Hematopoietic multipotent progenitor cell (in vitro differentiated cells): ENCODE measurements at places on chromosomes 5 and 9. TPM values are rescaled to one million over a fixed set of nuclear protein-coding genes. Genes with fewer than 3 reads are reported as not detected.

DNA sequence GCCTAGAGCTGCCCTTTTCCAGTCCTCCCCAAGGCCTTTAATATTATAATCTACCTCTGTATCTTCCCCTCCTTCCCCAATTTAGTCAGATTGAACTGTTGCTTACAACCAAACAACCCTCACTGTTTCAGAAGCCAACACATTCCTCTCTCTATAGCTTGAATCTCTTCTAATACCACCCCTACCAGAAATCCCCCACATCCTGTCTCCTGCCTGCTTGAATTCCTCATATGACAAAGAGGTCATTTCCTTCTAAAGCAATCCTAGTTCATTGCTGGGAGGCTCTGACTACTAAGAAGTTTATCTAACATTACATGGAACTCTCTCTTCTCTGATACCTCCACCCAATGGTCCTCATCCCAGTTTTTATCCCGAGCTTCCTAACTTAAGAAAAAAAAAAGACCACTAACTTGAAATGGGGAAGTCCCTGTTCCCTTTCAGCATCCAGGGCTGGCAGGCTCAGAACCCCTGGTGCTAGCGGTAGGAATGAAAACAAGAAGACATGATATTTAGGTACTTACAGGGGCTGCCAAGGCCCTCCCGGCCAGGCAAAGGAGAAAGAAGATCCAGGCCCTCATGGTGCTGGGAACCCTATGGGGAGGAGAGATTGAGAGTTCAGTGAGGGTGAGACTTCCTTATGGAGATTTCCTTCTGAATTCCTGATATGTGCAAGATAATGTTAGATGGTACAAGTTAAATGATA is 11.0 kb downstream of the SPARC start:
- DNase-seq, result no peak

- DNase-seq, result no peak
These were observed 100.3 kb downstream of the ENTREP1 start for GRCh38 chr9:69425136-69425801.

GRCh38 chr5:173542964-173543363 is 73.5 kb downstream of the BOD1 start:
- DNase-seq, result no peak

DNA sequence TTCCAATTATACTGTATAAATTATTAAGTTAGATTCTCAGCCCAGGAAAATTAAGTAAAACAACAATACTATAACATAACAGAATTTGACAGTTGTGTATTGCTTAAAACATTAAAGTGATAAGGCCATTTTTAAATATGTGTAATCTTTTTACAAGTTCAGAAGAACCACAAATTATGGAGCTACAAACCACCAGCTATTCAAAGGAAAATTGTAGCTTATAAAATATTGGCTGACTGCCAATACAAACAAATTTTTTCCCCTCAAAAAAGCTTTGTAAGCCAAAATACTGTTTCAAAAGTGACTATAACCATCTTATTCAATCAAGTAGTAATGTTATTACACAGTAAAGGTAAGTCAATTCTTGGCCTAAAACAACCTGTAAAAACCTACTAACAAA is 21.9 kb downstream of the STRBP start:
- no peak for DNase-seq

DNA sequence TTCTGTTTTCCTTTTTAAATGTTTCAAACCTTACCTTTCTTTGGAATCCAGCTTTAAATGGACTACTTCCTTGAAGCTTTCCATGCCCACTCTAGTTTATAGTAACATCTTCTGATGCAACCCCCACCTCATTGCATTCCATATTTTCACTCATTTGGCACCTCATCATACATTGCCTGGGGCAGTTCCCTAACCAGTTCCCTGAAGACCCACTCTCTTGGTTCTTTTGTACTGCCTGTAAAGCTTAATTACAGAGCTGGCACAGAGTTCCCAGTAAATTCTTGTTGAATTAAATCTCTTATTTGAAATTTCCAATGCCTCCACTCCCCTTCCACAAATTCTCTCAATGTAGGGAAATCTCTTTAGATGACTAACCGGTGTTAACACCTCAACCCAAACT is 257.2 kb downstream of the ARRDC3 start:
- no peak for DNase-seq

DNA sequence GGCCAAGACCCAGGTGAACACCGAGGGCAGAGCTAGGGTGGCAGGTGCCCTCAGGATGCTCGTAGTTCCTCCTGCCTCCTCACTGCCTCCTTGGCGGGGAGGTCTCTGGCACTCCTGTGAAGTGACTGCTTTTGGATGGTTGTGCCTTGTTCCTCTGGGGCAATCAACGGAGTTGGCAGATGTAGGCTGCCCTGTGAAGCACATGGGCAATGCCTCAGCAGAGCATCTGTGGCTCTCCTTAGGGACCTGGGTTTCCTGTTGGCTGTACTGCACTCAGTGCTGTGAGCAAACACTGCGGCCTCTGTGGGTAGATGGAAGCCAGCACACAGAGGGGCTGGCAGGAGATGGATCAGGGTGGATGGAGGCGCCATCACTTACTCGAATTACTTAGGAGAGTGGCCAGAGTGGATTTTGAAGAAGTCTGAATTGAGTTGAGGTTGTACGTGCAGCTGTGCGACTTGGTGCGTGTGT is 71.4 kb upstream of the COL5A1 start:
- DNase-seq, result peak; percentile 18

- DNase-seq, result no peak
These were observed 108.5 kb downstream of the DOCK2 start for GRCh38 chr5:169745441-169746146.

C9orf50 gene
- not detected for total RNA-seq

- DNase-seq, result no peak
These were observed 293.4 kb upstream of the IRX1 start for GRCh38 chr5:3302228-3302627.

- no peak for DNase-seq
These were observed 122.5 kb downstream of the RFK start for GRCh38 chr9:76271755-76272154.

GRCh38 chr5:34545164-34545563 is 111.0 kb upstream of the RAI14 start:
- DNase-seq, result no peak

TIGD6 gene
- total RNA-seq, result 3.2 TPM

CTXN3 gene
- total RNA-seq, result not detected

GRCh38 chr9:90726215-90726614 is 75.4 kb upstream of the SYK start:
- DNase-seq, result no peak

C9 gene
- total RNA-seq, result not detected

DNA sequence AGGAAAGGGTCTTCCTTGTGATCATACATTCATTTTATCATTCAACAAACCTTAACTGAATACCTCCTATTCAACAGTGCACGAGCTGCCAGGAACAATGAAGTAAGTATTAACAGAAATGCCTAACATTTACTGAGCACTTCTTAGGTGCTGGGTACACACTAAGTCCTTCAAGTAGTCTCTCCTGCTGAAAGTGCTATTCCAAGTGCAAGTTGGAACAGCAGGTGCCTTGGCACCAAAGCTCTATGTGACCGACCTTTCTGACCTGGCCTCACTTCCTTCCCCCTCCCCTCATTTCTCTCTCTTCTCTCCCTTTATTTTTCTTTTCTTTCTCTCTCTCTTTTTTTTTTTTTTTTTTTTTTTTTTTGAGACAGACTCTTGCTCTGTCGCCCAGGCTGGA is 94.5 kb downstream of the GRIA1 start:
- no peak for DNase-seq

RALGPS1 gene
- total RNA-seq, result 1.6 TPM

DNA sequence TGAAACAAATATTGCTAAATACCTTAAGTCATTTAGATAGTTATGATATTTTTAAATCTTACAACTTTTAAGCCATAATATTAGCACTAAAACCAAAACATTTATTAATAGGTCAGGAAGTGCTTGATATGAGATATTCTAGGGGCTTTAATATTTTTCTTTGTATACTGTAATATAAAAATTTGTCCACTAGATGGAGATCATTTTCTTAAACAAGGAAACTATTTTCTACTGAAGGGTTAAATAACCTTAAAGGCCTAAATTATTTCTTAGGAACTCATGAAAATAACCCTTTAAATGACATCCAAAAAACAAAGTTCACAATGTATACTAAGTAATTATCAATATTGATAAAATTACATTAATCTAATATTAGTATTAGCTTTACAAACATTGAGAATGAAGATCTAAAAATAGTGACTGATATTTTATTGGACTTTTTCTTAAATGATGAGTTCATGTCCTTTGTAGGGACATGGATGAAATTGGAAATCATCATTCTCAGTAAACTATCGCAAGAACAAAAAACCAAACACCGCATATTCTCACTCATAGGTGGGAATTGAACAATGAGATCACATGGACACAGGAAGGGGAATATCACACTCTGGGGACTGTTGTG is 635.7 kb downstream of the RAB3C start:
- peak; percentile 56 for DNase-seq

PIP5KL1 gene
- 0.27 TPM for total RNA-seq

- DNase-seq, result no peak
These were observed 6.0 kb downstream of the UBQLN1 start for GRCh38 chr9:83701769-83702168.

DNA sequence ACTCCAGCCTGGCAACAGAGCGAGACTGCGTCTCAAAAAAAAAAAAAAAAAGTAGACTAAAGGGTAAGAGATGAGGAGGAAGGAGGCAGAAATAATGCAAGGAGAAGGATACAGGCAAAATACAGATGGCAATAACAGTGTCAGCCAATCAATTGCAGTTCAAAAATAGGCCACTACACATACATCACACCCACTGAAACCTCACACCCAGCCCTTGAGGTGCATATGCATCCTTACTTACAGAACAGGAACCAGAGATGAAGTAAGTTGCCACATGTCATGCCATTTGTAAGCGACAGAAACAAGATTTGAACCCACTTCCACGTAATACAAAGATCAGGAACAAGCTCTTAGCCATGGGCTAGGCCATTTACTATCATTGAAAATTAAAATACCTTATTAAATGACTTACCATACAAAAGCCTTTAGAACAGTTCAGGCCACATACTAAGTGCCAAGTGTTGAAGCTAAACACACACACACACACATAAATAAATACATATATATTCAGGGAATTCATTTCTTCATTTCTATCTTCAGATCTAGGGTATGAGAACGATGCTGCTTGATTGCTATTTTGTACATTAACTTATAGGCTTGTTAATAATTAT is 98.4 kb downstream of the FNBP1 start:
- peak; percentile 59 for DNase-seq

KIF3A gene
- 1.1 TPM for total RNA-seq

LMX1B gene
- under 0.01 TPM for total RNA-seq

DNA sequence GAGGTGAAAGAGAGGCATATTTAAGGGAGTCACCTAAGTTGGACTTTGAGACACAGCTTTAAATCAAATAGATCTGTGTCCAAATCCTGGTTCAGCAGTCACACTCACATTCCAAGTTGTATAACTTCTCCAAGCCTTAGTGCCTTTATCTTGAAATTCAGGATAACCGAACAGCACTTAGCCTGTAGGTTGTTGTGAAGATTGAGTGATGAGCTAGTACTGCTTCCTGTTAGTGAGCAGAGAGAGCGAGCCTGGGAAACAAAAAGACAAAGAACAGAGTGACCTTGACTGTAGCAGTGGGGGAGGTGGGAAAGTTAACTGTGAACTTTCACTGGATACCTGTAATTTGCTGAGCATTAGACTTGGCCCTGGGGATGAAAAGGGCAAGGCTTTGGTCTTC is 22.4 kb downstream of the MAML1 start:
- DNase-seq, result no peak

DNA sequence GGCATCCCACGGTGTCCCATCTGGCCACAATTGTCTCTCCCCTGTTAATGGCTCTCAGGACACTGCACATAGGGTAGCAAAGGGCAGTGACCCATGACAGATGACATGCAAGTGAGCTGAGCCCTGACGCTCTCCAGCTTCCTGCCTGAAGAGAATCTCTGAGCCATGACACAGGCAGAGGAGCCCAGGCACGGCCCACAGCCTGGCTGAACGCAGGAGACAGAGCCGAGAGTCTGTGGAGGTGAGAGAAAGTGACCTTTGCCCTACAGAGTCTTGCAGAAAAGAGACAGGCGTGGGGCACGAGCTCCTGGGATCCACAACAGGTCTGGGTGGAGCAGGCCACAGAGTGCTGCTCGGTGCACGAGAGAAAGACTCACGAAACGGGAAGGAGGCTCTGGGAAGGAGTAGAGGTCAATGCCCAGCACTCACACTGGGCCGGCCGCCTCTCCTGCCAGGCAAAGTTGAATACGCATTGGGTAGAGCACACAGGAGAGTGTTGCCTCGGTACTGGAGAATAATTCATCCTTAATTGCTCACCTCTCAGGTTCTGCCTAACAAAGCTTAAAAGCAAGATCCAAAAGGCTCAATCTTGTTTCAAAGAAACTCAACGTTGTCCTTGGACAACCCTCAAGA is 90.3 kb downstream of the MRPL36 start:
- no peak for DNase-seq
